ENCODE measurements at places on chromosomes 12 and 14.

GRCh38 chr12:25422241-25422640 lies 130.8 kb downstream of the LMNTD1 start:
- no peak for DNase-seq

DNA sequence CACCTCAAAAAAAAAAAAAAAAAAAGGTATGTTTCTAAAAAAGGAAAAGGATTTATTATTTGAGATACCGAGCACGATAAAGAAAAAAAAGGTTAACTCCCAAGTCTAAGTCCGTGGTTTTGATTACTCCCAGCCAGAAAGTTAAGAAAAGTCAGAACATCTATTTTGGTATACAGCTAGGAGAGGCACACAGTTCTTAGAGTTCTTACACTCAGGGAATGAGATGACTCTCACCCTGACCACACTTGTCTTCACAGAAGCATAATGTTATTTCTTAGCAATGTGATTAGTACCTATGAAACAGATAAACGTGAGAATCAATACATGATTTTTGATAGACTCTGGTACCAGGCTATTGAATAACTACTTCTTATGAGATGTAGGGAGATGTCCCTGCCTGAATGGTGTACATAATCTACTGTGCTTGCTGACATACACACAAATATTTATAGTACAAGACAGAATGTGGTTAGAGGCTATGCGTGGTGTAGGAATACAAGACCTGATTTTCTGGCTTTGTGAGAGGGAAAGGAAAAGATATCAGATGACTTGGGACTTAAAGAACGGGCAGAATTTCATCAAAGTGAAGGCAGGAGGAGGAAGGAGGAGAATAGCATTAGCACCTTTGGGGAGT lies 31.6 kb downstream of the LIMA1 start:
- no peak for DNase-seq

- no peak for DNase-seq
Measured at GRCh38 chr14:100748944-100749343, 22.3 kb downstream of the DLK1 start.

DNA sequence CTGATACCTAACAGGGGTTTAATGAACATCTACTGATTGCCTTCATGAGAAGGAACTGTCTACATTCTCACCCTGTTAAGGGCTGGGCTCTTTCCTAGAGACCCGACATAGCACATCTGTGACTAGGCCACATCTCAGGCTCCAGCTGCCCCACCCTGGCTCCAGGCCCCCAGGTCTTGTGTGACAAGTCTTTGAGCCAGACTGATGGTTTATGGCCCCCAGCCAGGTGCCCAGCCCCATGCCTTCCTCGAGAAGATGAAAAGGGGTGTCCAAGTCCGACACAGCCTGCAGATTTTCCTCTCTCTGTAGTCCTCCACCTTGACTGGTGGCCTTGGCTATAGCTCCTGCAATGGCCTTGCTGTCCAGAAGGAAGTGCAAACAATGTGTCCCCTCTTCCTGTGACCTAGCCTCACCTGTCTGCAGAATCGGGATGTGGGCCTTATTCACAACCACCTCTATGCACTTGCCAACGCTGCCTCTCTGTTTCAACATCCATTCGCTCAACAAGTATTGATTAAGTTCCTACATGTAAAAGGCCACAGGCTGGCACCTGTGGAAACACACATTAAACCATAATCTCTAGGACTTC lies 4.2 kb downstream of the ACTN1 start:
- DNase-seq = no peak

DNA sequence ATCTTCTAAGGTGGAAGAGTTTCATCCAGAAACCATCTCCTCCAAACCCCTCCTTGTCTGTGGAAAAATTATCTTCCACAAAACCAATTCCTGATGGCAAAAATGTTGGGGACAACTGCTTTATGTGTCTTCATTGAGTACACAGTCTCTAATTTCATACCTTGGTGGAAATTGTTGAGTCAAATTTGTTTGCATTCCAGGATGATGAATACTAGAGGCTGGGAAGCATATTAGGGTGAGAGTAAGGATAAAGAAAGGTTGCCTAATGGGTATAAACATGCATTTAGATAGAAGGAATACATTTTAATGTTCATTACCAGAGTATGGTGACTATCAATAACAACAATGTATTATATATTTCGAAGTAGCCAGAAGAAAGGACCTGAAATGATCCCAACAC lies 98.2 kb downstream of the C12orf42 start:
- DNase-seq = no peak

DNA sequence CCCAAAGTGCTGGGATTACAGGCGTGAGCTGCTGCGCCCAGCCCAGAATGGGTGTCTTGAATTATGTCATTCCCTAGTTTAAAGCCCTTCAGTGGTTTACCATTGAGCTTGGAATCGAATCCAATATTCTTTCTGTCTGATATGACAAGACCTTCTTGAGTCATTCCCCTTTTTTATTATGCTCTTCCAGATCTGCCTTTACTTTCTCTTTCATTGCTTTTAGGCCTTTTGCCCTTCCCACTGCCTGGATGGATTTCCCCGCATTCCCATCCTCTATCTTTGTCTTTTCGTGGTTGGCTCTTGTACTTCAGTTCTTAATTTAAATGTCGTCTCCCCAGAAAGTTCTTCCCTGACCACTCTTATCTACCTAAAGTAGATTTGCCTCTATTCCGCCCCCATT lies 1.6 kb downstream of the TRAFD1 start:
- DNase-seq = no peak

DNA sequence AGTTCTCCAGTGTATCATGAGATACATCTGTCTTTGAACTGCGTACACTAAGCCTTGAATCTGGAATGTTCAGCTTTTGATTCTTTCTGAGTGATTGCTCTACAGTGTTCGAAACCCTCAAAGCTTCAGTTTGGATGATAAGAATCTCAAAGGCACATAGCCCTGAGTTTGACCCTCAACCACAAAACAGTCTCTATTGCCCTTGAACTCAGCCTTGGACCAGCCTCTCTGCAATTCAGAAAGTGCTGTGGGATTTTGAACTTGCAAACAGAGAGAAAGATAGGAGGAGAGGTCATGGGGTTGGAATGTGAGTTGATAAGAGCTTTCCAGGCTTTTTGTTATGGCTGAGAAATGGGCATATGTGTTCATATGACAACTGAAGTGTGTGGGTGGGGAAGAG lies 100.3 kb downstream of the MYRFL start:
- no peak for DNase-seq

DNA sequence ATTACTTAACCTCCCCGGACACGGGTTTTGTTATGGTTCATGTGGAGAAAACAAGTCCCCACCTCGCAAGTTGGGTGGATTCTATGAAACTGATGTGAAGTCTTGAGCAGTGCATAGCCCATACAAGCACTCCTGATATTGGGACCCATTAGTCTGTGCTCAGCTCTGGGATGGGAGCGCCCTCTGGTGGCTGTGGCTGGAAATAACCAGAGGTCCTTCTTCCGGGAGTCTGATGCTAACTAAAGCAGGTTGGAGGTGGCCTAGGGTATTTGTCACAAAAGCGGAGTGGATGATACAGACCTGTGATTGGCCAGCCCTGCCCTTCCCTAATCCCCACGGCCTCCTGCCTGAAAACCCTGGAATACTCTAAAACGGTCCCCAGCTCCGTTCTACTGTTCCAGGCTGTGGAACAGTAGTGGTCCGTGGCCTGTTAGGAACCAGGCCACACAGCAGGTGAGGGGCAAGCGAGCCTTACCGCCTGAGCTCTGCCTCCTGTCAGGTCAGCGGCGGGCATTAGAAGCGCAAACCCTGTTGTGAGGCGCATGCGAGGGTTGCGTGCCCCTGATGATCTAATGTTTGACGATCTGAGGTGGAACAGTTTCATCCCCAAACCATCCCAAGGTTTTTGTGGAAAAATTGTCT lies 6.4 kb downstream of the SLC48A1 start:
- peak; percentile 40 for DNase-seq

Data from NCI-H524 (cell line).